Stimulated activated CD4-positive, alpha-beta T cell treated with anti-CD3 and anti-CD28 coated beads, Interleukin-1b, Interleukin-23, amount 100 ng/mL, for 1 hour (primary cell): ENCODE measurements at places on chromosomes 4 and X.

DNA sequence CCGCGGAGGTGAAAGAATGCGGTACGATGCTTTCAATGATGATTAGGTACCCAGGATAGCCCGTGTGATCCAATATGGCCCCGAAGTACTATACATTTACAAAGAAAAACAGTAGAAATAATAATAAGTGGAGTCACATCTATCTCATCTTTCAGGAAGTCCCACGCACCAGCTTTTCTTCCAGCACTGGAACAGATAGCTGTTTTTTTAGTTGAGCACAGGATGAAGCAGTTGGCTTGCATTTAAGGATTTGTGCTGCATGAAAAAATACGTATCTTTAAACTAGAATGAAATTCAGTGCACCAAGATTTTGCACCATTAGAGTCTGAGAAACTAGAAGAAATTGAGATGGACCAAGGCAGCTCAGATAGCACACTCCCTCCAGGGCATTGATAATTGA, 44.1 kb downstream of the SMIM20 start:
- no peak for DNase-seq

DNA sequence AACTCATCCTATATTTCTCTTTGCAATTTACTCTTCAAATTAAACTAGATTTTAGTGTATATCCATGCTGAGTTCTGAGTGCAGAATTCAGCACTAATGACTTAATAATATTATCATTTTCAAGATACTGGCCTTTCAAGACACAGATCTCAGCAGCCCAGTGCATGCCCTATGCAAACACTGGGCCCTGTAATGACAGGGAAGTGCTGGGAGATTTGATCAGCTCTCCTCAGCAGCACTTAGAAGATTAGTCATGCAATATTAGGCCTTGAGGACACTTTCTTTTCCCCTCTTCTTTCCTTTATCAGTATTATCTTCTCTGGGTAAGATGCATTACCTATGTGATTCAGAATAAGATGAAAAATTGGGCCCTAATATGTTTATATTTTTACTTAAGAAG, 207.1 kb downstream of the PPP3CA start:
- DNase-seq = no peak

DNA sequence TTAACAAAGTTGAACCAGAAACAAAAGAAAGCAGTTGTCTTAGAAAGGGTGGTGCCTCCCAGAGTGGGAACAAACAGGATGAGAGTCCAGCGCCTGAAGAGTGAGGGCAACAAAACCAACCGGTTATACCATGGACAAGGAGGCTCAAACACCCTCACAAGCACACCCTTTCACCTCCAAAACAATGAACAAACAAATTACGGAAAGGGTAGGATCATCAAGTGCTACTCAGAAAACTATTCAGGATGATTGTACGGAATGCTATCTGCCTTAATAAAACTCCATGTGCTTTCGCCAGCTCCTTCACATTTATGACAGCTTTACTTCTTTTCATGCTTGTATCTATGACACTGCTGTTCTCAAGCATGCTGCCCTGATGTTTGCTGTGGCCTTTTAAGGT, 26.8 kb downstream of the SLC39A8 start:
- DNase-seq = no peak

DNA sequence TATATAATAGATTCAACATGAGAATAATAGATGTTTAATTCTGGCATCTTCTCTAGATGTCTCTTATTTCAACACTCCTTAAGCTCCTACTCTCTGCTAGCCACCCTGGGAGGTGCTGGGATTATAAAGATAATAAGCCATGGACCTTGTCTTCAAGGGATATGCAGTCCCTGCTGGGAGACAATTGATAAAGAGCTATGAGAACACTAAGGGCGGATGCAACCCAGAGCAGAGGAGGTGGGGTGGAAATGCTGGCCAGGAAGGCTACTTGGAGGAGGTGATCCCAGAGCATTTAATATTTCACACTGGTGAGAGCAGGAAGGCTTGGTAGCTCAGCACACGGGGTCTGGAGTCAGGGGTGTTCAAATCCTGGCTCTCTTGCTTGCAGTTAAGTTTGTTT, 18.3 kb upstream of the PGRMC2 start:
- no peak for DNase-seq

DNA sequence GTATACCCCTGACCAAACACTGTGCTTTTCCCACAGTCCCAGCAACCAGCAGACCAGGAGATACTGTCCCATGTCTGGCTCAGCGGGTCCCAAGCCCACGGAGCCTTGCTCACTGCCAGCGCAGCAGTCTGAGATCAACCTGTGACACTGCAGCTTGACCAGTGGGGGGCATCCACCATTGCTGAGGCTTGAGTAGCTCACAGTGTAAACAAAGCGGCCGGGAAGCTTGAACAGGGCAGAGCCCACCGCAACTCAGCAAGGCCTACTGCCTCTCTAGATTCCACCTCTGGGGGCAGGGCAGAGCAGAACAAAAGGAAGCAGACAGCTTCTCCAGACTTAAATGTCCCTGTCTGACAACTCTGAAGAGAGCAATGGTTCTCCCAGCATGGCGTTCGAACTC, 58.1 kb downstream of the SLC10A6 start:
- no peak for DNase-seq

GRCh38 chrX:53587795-53588420, 98.6 kb downstream of the HUWE1 start:
- DNase-seq = no peak

DNA sequence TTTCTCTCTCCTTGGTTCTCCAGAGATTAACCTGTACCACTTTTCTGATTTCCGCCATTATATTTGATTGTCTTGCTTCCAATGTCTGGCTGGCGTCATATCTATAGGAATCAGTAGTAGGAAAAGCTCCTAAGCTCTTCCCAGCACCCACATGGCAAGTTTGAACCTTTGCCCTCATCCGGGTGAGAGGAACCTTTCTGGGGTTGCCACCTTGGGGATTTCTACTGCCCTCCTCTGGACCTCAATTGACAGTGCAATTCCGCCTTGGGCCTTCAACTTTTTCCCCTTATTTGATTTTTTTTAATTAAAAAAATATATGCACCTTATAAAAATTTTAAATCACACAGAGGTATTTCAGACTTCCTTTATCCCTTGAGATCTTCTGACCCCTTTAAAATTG, 2.0 kb upstream of the CXorf66 start:
- DNase-seq = no peak

- no peak for DNase-seq
Observed at GRCh38 chrX:63514569-63515080, 163.5 kb upstream of the SPIN4 start.

DNA sequence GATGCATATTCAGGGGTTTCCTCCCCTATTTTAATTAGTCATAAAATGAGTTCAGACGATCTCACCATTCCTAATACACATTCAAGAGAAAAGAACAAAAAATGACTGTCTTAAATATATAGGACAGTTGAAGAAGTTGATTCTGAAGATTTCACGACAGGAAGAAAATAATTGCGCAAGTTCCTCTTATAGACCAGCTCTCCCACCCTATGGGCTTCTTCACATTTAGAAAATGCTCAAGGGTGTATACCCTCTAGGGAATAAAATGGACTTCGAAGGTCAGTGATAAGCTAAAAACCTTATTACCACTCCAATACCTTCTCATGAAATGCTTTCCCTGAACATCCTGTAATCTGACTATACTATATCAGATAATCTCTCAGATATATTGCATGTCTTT, 149.2 kb upstream of the TEX13C start:
- DNase-seq = no peak

- DNase-seq = no peak
Observed at GRCh38 chrX:117990438-117990837, 126.2 kb downstream of the KLHL13 start.

DNA sequence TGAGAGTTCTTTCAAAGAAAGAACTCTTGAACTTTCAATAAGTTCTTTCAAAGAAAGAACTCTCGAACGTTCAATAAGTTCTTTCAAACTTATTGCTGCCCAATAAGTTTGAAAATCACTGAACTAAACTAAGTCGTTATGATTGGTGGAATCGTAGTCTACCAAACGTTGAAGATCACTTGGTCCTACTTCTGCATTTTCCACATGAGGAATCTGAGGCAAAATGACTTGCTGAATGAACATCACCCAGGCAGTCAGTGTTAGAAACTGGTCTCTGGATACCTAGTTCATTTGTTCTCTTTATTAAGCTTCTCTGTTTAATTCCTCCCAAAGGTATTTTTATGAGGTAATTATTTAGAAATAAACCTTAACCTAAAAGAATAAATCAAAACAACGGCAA, 7.1 kb upstream of the CNOT6L start:
- DNase-seq = no peak

- DNase-seq = no peak
Observed at GRCh38 chr4:174012135-174012885, 271.2 kb downstream of the FBXO8 start.

DNA sequence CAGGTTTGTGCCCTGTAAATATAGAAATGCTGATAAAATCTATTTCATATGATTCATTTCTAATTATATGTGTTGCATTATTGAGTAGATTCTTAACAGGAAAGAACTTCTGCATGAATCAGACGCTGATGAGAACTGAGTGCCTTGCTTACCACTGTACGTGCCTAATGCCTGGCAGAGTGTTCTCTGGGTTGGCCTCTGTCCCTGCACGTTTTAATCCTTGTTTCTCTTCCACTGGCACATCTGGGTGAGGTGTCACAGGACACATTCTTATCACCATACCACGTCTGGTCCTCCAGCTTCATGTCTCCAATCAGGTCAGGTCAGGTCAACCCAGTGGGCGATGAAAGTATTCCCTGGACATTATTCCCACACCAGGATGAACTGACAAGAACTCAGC, 53.6 kb downstream of the KLF3 start:
- DNase-seq = no peak

DNA sequence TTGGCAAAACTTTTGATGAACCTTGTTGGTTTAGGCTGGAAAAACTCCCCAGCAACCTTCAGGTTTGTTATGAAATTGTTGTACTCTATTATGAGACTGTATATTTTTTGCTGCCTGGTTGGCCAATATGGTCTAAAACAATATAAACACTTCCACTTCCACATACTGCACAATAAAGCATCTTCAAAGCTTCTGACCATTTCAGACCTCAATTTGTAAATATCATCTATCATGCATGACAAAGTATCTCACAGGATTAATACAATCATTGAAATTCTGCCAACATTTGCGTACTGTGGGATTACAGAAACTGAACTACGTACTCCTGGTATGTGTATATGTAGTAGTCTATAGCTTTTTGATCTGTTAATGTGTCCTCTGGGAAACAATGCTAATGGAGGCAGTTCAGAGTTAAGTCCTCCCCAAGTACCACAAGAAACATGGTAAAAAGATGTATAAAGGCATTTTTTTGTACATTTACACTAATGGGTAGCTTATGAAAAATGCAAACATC, 40.4 kb downstream of the GPC4 start:
- DNase-seq = no peak

GRCh38 chr4:6473264-6474052, 1.0 kb upstream of the PPP2R2C start:
- no peak for DNase-seq

DNA sequence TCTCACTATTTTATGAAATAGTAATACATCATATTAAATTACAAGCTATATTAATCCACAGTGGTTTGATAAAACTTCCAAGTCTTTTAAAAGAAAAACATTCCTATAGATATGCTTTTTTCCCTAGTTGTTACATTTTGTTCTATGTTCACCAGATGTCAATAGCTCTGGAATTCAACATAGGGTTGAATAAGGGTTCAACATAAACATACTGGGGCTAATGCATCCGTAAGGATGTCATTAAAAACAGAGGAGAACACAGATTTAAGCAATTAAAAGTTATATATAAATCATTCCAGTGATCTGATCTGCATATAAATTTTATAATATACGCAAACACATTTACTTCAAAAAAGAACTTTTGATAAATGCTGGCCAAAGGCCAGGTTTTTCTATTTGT, 32.5 kb downstream of the SULT1B1 start:
- no peak for DNase-seq

- DNase-seq = no peak
Observed at GRCh38 chr4:80103629-80104028, 30.6 kb upstream of the ANTXR2 start.

GRCh38 chr4:8047837-8048678, 108.4 kb upstream of the AFAP1 start:
- DNase-seq = no peak

GRCh38 chrX:125947501-125947900, 218.6 kb downstream of the DCAF12L2 start:
- DNase-seq = no peak

DNA sequence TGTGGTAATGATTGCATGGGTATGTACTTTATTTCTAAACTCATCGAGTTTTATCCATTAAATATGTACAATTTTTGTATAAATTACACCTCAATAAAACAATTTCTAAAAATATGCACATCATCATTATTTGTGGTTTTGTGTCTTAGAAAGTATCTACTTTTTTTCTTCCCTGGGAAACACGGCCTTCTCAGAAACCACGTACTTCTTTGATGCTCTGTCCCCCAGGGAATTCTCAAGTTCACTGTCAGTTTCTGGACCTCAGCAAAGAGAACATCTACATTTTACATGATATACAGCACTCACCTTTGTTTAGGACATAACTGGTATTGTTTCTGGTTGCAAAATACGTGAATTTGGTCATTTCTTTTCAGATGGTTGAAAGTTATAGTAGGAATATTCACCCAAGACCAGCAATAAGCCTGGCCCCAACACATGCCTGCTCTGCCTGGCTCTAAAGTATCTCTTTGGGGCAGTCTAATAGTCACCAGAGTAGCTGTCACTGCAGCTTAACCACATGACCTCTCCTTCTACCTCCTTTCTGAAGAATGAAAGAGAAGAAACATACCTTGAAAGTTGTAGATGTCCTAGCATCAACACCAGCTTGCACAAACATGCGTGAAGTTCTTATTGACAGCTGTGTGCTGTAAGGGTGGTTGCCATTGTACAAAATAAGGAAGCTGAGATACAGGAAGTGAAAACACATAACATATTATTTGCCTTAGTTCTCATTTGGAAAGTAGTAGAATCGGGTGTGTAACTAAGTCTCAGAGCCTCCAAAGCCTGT, 48.4 kb upstream of the SPANXN4 start:
- DNase-seq = no peak
